ENCODE measurements at places on chromosomes 2 and 18.

DNA sequence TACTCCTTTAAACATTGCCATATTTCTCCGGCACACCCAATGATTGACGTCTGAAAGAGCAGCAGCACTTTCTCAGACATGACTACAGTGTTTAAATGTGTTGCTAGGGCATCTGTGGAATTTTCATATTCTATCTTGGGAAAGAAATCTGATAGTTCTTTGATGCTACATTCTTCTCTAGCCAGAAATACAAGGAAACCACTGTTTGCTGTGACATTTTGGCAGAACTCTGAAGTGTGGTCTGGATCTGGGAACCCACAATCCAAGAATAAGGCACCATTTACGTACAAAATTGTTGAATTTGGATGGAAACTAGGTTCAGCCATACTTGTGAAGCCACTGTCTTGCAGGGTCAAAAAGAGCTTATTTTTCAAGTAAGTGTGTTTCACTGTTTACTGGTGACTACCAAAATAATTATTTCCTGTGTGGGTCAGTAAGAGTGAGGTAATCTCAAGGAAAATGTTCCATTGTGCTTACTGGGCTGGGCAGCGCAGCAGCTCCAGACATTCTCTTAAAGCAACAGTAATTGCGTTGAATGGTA, 21.3 kb upstream of the CD28 start:
- DNase-seq = peak; percentile 77

DNA sequence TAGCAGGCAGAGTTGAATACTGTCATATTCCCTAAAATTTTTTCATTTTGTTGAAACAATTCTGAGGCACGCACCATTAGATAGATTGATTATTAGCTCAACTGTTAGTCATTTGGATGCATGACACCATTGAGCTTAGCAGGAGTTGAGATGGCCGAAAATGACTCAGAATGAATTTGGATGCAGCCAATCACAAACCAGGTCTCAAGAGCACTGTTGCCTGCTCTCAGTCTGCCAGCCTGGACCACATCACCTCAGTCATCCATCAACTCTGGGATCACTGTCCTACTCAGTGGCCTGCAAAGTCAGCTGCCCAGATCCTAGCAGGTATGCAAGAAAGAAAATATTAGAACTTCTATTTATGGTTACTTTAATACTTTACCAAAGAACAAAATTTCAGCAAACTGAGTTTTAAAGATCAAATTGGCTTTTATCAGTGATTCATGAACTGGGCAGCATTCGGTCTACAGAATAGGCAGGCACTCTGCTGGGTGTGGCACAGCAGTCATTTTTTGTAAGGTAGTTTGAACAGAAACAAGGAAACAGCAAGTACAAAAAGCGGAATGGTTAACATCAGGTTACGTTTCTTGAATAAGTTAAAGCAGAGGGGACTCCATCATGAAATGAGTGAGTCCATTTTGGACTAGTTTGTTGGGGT, 152.7 kb upstream of the ARHGAP28 start:
- no peak for DNase-seq

- DNase-seq = no peak
These were observed 16.6 kb downstream of the LAPTM4A start for GRCh38 chr2:20034821-20035220.

GRCh38 chr2:68195096-68195495, 37.4 kb downstream of the PNO1 start:
- DNase-seq = no peak

DNA sequence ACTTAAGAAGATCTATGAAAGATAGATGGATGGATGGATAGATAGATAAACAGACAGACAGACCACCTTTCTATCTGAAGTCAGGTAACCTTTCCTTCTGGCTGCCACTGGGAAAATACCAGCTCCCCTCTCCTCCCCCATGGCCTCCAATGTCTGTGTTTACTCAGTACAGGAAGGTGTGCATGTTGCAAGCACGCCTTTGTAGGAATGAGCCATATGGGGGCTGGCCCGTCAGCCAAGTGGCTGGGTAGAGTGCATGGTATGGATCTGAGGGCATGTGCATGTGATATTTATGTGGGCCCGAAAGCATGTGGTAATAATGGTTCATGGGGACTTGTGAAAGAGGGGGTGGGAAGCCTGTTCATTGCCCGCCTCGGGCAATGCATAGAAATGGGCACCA, 109.2 kb upstream of the FZD7 start:
- no peak for DNase-seq

DNA sequence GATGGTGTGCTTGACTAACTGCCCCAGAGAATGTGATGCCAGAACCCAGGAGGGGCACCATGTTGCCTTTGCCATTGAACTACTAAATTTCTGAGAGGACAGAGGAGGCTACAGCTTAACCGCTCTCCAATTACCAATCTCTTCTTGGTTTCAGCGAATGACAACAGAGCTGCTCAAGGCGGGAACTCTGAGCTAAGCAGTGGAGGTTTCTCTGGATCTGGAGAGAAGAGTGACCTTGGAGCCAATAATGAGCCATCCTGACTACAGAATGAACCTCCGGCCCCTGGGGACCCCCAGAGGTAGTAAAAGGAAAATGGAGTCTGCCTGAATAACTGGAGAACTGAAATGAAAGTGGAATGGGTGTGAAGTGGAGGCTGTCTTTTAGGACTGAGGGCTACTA, 53.2 kb downstream of the DIS3L2 start:
- DNase-seq = no peak

DNA sequence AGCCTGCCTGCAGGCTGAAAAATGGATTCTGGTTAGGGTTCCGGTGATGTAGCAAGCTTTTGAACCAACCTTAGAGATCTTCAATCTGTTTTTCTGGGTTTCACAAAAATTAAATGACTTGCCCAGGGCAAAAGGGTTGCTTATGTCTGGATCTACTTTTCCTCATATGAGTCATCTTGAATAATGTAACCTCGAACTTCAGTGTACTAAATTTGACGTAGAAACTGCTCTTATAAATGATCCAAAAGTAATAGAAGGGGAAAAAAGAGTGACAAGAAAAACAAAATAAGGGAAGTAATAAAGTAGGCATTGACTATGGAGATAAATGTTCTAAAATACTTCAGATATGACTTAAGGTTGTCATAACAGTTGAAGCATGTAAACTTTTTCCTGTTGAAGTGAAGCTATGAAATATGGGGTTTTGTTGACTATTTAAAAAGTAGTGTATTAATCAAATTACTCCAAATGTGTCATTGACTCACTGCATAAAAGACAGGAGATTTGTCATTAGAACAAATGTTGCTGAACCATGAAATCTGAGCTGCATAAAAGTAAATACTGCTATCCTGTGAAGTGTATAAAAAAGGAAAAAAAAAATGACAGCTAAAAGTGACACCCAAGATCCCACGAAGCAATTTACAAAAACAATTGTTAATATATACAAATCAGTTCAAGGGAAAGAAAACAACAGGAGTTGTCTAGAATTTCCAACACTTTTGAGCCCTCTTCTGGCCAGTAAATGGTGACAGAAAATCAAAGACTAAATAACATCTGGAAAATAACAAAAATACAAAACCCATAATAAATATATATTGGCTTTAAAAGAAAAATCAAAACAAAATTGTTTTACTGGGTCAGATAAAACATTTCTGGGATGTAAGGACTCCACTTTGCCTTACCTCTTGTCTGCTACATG, 103.6 kb upstream of the SERPINE2 start:
- no peak for DNase-seq

DNA sequence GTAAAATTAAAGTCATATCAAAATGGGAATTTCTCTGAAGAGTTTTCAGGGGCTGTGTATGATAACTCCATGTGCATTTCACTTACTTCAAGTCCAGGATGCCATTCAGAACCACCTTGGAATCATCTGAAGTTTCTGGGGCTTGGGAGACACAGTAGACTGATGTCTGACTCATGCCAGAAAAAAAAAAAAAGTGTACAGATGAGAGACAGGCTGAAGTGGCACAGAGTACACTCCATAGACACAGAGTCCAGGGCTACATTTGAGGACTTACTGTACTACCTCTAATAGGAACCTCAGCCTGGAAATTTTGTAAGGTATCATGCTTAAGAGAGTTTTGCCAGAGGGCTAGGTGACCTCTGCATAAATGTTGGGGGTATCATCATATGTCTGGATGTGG, 92.0 kb downstream of the SS18 start:
- DNase-seq = no peak

- DNase-seq = no peak
These were observed 21.4 kb upstream of the DRC1 start for GRCh38 chr2:26380281-26380680.

All from tongue (tissue), 3 donors.